ENCODE measurements at places on chromosomes 13 and 19. TPM values are rescaled to one million over a fixed set of nuclear protein-coding genes. Genes with fewer than 3 reads are reported as not detected.

DNA sequence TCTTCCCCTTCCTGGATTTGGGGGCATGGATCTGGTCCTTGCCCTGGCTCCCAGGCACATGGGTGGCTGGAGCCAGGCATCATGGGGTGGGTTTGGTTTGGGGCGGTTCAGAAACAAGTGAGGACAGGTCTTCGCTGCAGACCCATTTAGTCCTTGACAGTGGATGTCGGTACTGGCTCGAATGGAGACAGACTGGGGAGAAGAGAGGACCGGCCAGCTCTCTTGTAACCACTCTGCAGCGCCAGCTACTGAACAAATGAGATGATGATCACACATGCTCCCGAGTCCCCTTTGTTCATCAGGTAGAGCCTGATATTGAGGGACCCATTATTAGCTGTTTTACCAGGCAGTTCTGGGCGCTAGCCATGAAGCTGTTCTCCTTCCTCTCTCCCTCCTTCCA lies 64.5 kb downstream of the CHST8 start:
- DNase-seq, result no peak

ATP1A3 gene
- total RNA-seq, result not detected

- DNase-seq, result no peak
These were observed 1571.6 kb upstream of the PRR20A start for GRCh38 chr13:55569082-55569481.

GRCh38 chr13:25116044-25116443 lies 20.1 kb downstream of the PABPC3 start:
- DNase-seq, result no peak

- DNase-seq, result no peak
These were observed 2.8 kb upstream of the ERFL start for GRCh38 chr19:41930926-41931592.
